ENCODE measurements at places on chromosomes 6 and 20.
A peak's percentile ranks its signal among the peaks of the same experiment; 100 is the strongest.

DNA sequence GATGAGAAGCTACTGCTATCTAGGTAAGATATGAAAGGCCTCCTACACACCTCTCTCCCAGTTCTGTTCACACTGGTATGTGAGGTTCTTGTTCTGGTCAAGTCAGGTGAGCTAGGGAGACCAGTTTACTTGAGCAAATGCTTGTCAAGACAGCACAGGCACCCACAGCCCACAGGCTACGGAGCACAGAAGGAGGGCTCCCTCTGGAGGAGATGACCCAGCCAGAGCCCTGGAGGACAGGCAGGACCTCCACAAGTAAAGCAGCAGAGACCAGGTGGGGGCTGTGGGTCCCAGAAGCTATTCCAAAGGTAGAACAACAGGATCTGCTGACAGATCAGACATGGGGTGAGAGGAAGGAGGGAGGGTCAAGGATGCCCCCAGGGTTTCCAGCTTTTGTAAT is 13.2 kb downstream of the MMP24OS start:
- no peak for DNase-seq

DNA sequence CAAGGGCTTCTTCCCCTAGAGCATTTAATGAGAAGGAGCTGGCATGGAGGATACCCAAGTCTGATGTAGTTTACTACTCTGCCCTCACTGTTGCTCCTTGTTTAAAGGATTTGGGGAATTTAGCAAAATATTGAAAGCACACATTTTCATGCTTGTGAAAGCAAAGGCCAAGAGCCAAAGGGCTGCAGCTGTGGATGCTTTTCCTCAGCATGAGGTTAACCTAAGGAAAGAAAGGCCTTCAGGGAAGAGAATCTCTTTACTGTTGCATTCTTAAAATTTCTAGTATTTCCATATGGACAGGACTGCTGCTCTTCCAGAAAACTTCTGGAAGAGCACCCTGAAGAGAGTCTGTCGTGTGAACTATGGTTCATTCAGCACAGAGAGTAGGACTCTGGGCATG is 45.9 kb upstream of the SASH1 start:
- no peak for DNase-seq

DNA sequence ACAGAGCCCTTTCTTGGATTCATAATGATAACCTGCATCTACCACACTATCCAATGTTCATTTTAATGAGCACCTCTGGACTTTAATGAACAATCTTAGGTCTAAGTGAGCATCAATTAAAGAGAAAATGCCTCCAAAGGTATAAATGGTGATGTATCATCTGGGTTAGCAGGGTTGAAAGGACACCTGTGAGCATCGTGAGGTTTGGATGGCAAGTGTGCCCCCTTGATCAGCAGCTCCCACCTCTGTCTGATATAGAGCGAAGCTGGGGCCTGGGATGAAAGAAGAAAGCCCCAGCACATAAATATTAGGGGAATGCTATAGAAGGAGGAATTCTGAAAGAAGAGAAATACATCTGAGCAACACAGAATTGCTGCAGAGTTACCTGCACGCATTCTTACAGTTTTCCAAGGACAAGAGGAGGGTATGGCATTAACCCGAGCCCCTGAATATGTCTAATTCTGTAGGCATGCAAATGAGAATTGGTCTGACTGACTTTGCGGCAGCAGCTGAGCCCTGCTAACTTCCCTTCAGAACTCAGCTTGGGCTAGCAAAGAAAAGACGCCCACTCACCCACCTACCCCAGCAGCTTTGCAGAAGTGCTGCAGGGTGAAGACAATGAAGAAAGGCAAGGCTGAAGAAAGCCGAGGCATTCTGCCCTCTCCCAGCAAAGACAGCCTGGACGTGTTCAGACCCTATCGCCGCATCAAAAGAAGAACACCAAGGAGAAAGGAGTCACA is 136.2 kb downstream of the GMPR start:
- DNase-seq = no peak

- no peak for DNase-seq
Measured at GRCh38 chr6:72519871-72520270, 102.0 kb upstream of the KCNQ5 start.

GRCh38 chr6:88166493-88167351 is 575 bp upstream of the CNR1 start:
- no peak for DNase-seq

GRCh38 chr6:135922174-135922573 is 70.7 kb downstream of the PDE7B start:
- peak; percentile 99 for DNase-seq

DNA sequence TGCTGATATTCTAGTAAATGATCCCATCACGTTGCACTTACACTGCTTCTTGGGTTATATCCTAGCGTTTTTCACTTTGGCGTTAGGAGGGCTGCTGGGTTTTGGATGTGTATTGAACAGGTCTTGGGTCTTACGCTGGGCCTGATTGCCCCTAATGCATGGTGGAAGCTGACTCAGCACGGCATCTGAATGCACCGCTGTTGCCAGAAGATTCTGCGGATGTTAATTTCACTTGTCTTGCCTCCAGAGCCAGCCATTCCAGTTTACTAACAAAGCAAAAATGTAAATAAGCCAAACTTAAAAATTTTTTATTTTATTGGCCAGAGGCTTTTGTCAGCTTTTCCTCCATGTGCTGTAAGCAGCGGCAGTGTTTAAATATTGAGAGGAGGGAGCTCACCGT is 233.5 kb downstream of the TMEM242 start:
- no peak for DNase-seq

GRCh38 chr20:41347523-41348429 is 7.2 kb downstream of the LPIN3 start:
- DNase-seq = no peak

GRCh38 chr20:34363465-34364222 is 571 bp downstream of the ITCH start:
- no peak for DNase-seq

DNA sequence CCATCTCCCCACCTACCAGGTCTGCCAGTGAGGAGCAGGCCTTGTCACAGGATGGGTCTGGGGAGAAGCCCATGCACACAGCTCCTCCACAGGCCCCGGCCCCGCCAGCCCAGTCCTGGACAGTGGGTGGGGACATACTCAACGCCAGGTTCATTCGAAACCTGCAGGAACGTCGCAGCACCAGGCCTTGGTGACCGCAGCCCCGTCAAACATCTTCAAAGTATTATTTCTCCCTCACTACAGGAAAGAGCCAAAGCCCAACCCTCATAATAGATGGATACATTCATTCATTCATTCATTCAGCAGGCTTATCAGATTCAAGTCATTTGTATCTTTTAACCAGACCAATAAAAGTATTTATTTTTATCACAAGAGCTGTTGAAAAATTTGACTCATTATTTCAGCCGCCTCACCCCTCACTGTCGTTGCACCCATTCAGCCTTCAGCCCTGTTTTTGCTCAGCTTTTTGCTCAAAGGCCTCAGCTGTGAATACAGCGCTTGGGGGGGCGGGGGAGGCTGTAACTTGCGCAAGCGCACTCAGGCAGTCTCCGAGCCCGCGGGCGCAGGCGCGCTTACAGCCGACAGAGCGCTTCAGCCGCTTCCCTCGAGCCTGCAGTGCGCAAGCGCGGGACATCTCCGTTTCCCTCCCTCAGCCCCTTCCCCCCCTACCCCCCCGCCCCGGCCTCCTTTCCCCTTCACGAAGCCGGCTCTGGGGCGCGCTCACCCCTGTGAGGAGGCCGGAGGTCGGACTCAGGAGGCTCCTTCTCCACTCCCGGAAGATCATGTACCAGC is at the start of gene C6orf136:
Gene C6orf136, plus strand, starts transcription at position 684 of the 792 bp plus-strand sequence. Its CDS starts 99 bp downstream, at position 783.
- DNase-seq = peak; percentile 70

GRCh38 chr6:116949964-116950363 is 72.9 kb downstream of the RFX6 start:
- DNase-seq = no peak

DNA sequence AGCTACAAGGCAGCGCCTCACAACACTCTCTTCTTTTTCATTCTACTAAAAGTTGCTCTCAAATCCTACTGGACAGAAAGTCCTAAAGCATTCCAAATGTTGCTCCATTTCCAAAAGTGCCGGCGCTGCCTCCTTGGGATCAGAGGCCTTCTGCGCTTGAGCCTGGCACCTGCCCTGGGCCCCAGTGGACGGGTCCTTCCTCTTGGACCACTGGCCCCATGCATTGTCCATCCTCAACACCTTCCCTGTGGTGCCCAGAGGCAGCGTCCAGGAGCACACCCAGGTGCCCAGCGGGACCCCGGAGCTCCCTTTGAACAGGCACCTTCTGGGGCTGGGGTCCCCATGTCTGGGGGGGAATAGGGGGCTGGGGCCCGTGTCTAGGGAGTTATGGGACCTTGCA is 205.2 kb downstream of the ERMARD start:
- no peak for DNase-seq

GRCh38 chr20:51533291-51534172 is 9.0 kb downstream of the NFATC2 start:
- no peak for DNase-seq

DNA sequence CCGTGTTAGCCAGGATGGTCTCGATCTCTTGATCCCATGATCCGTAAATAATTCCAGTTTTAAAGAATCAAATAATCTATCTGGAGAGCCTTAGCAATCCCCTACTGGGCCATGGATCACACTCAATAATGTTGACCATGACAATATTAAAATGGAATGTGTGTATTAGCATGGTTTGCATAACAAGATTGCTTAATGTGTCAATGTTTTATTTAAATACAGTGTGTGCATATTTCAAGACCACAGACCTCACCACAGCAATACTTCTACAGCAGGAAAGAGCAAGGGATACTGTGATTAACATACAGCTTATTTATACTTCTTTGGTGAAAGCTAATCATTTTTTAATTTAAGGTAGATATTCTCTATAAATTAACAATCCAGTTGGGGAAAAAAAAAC is 470.4 kb downstream of the TFAP2B start:
- no peak for DNase-seq

- DNase-seq = no peak
Measured at GRCh38 chr20:53970232-53970631, 100.2 kb downstream of the BCAS1 start.

- DNase-seq = no peak
Measured at GRCh38 chr20:15924556-15924955, 648.7 kb downstream of the KIF16B start.

DNA sequence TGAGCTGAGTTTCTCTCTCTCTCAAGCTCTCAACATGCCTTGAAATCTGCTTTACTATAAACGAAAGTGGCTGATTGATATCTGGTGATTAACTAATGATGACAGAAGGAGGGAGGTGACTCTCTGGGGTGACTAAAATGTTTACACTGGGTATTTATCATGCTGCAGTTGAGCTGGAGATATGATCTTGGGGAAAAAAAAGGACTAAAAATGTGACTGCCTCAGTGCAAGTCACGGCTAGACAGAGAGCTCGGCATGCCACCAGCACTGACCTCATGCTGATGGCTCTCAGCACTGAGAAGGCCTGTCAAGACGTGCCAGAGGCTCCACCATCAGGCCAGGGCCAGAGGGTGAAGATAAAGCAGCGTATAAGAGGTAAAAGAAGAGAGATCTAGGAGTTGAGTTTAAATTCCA is 103.1 kb upstream of the SPACA1 start:
- DNase-seq = no peak

GRCh38 chr6:123941855-123942254 is 138.2 kb downstream of the NKAIN2 start:
- no peak for DNase-seq

DNA sequence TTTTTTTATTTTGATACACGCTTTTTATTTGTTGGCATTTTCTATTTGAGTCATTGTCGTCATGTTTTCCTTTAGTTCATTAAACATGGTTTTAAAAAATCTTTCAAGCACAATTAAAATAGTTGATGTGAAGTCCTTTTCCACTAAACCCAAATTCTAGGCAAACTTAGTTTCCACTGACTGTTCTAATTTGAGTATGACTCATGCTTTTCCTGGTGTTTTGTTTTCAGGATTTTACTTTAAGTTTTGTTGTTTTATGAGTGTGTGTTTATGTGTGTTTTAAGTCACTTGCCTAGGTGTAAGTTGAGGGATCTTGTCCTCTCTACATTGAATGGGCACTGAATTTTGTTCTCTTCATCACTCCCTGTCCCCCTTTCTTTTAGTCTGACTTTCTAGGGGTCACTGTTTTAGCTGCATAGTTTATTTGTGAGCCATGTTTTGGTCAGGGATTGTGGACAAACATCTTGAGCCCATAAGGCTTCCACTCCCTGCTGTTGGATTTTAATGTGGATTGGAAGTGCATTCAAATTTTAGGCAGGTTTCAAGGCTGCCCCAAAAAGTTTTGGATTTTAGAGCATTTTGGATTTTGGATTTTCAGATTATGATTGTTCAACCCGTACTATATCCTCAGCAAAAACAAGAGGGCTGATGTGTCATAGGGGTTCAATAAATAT is 94.8 kb downstream of the CDYL start:
- no peak for DNase-seq
